ENCODE measurements at places on chromosomes 12 and 14.
A peak's percentile ranks its signal among the peaks of the same experiment; 100 is the strongest.

GRCh38 chr14:76993752-76994151, 34.8 kb downstream of the IRF2BPL start:
- DNase-seq, result no peak

DNA sequence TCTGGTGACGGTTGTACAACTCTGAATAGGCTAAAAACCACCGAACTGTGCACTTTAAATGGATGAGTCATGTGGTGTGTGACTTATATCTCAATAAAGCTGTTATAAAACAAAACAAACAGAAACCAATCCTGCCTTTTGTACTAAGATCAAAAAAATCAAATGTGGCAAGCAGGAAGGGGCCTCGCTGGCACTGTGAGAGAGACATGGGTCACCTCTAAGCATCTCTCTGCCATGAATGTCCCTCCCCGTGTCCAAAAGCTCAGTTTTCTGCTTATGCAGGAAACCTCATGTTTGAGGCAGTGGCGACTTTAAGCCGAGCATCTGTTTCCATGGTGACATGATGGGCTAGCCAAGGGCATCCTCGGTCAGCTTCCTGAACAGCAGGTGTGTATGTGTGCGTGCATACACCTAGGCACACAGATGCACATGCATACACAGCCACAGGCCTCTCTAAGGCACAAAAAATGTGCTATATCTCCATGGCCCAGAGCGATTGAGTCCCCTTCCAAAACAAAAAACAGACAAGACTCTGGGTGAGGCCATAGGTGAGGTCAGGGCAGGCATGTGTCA, 44.4 kb downstream of the ARL6IP4 start:
- no peak for DNase-seq

- no peak for DNase-seq
Observed at GRCh38 chr12:68367116-68367515, 35.0 kb upstream of the MDM1 start.

GRCh38 chr14:61461808-61462275, 140.5 kb downstream of the PRKCH start:
- peak; percentile 43 for DNase-seq

GRCh38 chr12:119725523-119725922, 57.6 kb downstream of the PRKAB1 start:
- peak; percentile 37 for DNase-seq
